ENCODE measurements at places on chromosomes 11 and 22.

DNA sequence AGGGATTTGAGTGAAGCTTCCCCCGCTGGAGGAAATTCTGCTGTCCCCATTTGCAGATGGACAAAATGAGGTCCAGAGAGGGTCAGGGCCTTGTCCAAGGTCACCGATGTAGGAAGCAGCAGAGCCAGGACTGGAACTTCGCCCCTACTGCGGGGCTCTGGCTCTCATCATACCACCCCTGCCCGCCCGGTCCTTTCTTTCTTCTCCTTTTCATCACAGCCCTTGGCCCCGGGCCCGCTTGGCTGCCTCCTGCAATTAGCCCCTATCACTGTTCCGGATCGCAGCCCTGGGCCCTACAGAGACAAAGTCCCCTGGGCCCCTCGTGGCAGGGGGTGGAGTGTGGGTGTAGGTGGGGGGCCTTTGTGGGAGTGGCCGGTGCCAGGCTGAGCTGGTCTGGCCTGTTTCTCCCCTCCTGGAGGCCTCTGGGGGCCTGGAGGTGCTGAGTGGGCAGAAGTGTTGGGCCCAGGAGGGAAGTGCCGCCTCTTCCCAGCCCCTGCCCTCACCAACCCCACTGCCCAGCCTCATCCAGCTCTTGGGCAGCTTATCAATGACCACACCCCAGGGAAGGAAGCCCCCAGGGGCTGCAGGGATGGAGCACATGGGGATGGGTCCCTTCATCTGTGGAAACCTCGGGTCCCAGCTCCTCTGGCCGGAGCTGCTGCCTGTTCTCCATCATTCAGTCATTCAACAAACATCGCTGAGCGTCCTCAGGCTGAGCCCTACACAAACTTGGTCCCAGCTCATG is 3.4 kb downstream of the EMID1 start:
- DNase-seq: peak; percentile 64

DNA sequence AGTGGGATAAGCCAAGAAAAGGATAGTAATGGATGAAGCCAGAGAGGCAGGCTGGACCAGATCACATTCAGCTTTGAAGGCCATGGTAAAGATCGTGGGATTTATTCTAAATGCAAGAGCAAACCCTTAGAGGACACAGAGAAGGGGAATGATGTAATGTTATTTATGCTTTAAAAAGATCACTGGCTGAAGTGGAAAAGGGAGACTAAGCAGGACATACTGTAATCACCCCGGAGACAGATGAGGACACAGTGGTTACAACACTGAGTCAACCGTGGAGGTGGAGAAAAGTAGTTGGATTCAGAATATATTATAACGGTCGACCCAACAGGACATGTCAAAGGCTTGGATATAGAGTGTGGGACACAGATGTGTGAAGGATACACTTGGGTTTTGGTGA is 38.5 kb downstream of the CDON start:
- DNase-seq: no peak

DNA sequence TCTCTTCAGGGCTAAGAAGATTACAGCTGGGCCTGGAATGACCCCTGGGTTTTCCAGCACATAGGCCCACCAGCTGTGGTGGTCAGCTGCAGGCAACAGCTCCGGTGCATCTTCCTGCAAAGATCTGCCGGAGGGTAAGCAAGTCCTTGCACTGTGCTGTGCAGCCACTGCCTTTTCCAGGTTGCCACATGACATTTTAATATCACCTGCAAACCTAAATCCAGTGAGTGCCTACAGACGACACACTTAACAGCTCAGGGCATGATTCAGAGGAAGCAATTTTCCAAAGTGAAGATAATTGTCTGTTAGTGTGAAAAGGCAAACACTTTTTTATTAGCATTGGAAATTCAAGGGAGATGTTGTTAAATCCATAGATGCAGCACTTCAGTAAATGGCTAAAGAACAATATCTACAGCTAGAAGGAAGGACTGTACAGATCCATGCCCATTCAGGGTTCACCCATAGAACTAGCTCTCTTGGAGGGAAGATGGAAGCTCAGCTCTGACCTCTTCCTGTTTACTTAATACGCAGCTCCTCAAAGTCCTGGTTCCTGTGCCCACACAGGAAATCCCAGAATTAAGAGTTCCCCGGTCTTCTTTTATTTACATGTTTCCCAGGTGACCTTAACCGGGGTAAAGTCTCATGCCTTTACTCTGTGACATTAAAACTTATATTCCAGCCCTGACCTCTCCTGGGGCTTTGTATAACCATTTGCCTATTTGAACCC is 13.3 kb upstream of the NRIP3 start:
- no peak for DNase-seq

GRCh38 chr11:79097246-79097875 is 343.5 kb downstream of the TENM4 start:
- no peak for DNase-seq

DNA sequence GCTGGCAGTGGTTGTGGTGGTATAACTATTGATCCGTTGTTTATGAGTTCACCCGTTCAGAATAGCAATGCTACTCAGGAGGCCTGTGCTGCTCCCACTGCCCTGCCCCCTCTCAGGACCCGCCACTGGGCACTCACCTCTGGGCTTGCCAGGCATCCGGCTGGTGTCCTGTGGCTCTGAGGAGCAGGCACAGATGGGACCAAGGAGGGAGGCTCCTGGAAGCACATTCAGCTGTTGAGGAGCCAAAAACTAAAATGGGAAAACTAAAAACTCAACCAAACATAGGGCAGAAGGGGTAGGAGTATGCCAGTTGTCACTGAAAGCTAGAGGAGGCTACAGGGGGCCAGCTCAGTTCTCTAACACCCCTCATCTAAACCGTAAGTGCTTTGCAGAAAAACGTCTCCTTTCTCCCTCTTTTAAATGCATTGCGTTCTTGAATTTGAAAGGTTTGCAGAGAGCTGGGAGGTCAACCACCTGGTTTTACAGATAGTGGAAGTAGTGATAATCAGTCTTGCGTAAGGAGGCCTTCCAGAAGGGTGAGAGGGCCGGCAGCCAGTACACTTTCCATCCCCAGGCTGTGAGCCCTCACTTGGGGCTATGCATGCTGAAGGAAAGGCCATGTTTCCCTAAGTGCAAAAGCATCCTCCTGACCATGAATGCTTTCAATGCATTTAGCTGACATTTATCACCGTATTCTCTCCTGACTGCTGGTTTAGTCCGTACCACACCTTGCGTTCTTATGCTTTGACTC is 547.4 kb downstream of the NTM start:
- DNase-seq: no peak

GRCh38 chr22:46934172-46934745 is 171.8 kb downstream of the TBC1D22A start:
- DNase-seq: no peak

DNA sequence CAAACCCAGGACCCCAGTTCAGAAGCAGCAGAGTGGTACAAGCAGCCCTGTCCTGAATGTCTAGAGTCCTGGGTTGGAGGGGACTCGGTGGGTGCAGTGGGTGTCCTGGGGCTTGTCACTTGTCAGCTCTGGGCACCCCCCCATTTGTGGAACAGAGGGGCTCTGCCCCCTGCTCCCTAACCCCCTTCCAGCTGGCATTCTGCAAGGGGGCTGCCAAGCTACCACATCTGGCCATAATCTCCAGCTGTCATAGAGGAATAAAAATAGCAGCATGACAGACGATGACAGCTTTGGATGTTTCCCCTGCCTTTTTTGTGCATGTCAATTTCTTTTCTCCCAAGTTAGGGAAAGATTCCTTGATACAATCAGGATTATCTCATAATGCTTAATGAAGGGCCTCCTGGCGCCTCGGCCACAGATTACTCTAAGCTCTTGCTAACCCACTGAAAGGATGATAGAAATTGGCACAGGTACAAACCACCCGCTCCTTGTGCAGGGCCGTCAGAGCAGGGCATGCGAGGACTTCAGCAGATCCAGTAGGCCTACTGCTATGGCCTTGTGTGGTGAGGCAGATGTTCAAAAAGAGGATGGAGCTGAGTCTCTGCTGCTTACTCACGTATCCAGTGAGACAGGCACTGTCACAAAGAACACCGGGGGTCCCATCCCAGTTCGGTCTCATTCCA is 83.0 kb downstream of the ISX start:
- no peak for DNase-seq

DNA sequence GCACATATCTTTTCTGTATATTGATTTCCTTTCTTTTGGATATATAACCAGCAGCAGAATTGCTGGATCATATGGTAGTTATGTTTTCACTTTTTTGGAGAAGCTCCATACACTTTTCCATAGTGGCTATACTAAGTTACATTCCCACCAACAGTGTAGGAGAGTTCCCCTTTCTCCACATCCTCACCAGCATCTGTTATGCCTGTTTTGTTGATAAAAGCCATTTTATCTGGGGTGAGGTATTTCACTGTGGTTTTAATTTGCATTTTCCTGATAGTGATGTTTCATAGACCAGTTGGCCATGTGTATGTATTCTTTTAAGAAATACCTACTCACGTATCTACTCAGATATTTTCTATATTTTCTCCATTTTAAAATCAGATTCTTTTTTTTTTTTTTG is 419.3 kb upstream of the FAT3 start:
- no peak for DNase-seq

DNA sequence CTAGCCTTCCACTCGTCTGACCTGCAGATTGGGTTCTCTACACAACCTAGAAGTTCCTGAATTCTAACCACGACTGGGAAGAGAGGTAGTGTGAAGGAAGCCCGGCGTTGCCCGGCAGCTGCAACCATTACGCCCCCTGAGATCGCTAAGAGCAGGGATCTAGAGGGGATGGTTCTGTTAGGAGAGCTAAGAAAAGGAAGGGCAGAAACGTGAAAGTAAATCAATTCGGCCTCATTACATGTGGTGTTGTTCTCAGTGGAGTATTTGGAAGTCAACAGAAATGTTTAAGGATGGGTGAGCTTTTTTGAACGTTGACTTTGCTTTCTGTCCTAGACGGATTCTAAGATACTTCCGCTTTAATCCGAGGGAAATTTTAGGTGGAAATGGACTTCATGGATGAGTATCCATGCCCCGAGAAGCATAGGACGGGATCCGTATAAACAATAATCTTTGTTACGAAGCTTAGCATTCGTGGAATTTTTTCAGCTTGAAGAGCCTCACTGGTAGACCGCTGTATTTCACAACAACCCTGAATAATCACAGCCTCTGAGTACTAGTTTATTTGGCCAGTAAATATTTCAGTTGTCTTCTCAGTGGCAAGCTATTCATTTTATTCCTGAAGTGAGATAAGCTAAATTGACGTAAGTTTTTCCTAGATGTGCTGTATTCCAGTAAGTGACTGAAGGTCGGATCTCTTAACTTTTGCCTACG is 629 bp downstream of the ATP5MG start:
- no peak for DNase-seq

GRCh38 chr11:68430801-68431200 is 29.8 kb upstream of the PPP6R3 start:
- no peak for DNase-seq

DNA sequence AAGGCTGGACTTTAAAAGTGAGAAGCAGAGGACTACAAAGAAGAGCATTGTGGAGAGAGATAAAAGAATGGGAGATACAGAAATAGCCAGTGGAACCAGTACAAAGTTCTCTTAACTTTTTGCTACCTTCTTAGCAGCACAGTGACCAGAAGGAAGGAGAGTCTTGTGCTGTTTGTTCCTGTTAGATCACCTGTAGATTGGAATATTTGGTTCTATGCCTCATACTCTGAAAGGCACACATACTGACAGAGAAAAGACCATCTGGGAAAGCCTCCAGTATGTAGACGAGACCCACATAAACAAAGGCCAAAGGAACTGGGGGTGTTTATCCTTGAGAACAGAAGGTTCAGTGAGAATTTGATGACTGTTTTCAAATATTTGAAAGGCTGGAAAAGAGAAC is 18.7 kb downstream of the RNF141 start:
- no peak for DNase-seq
